ENCODE measurements at places on chromosomes 2 and 18.
A peak's percentile ranks its signal among the peaks of the same experiment; 100 is the strongest.

GRCh38 chr2:109242654-109243331 is 113.8 kb downstream of the SH3RF3 start:
- no peak for DNase-seq

DNA sequence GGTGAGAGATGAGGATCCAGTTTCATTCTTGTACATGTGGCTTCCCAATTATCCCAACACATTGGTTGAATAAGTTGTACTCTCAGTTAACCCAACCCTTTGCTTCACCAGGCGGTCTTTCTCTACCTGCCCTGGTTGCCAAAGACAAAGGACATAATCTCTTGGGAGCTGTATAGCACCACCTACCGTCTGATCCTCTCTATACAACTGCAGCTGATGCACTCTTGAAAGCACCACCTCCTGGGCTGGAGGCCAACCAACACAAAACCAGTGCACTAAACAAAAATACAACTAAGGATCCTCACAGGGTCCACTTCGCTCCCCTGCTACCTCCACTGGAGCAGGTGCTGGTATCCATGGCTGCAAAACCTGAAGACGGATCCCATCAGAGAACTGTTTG is 473.6 kb upstream of the NRXN1 start:
- no peak for DNase-seq

DNA sequence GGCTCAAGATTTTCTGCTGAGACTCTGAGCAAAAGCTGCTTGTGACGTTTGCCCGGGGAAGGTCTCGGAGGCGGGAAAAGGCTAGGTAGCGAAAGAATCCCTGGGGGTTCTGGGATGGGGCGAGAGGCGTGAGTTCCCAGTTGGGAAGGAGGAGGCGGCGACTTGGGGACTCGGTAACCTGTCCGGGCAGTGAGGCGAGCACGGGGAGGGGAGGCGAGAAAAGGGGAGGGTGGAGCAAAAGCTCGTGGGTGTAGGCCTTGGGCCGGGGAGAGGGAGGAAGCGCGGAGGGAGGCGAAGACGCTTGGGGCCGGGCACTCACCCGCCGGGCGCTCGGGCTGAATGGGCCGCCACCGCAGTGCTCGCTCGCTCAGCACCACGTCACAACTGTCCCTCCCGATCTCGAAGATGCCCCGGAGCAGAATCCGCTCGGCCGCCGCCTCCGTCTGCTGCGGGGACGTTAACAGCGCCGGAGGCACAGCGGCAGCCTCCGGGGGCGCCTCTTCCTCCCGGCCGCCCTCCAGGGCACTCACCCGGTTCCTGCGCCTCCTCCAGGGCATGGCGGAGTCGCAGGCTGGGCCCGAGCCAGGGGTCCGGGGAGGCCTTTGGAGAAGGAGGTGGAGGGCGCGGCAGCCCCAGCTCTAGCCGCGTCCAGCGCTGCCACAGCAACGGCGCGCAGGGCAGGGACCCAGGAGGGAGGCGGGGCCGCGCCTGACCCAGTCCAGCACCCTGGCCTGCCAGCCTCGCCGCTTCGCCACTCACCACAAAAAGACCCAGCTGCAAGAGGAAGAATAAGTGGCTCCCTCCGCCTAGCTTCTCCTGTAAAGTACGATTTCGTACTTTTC is at the start of gene CERKL:
TSS of gene CERKL (minus strand) at position 656 of the 842 bp plus-strand sequence. CDS start at position 557, 99 bp downstream.
- DNase-seq = peak; percentile 21

- DNase-seq = no peak
These were observed 195.7 kb upstream of the TMEFF2 start for GRCh38 chr2:192390401-192390800.

GRCh38 chr2:86072271-86072858 is 33.3 kb downstream of the POLR1A start:
- DNase-seq = peak; percentile 81

GRCh38 chr2:218040883-218041282 is 28.2 kb upstream of the RUFY4 start:
- no peak for DNase-seq

DNA sequence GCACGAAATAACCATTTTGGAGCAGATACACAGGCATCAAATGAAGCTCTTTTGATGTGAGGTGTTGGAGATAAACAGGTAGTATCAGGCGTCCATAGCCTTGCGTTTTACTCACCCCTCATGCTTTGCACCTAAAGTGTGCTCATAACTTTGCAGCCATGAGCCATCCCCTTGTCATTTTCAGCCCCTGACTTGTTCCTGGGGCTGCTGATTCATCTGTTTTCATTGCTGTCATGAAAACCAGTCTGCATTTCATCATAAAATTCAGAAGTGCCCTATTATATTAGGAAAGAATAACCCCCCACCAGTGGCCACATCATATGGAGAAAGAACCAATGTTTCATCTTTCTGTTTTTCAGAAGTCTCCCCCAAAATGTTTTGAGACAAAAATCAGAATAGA is 329.7 kb upstream of the NRP2 start:
- no peak for DNase-seq

- DNase-seq = no peak
These were observed 1089.3 kb upstream of the CELF4 start for GRCh38 chr18:38654946-38655345.

DNA sequence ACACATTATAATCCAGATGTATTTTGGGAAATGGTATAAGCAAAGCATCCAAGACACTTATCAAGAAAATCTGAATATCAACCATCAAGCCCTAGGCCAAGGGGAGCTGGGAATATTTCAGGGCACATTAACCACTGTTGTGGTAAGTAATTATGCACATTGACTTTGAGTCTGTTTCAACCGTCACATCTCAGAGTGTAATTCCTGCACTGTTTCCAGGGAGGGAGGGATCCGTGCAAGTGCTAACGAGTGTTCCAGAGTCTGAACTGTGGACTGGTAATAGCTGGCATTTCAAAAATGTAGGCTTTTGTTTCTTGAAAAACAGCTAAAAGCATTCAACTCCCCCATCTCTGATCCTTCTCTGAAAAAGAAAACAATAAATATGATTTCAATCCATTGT is 681.6 kb downstream of the BCL11A start:
- no peak for DNase-seq

GRCh38 chr2:223944703-223945531 is at the start of gene WDFY1:
Gene WDFY1, minus strand, starts transcription at chr2:223945335. Its CDS starts 51 bp downstream, at chr2:223945284.
- peak; percentile 79 for DNase-seq

- no peak for DNase-seq
These were observed 81.1 kb upstream of the NYAP2 start for GRCh38 chr2:225318440-225318839.

DNA sequence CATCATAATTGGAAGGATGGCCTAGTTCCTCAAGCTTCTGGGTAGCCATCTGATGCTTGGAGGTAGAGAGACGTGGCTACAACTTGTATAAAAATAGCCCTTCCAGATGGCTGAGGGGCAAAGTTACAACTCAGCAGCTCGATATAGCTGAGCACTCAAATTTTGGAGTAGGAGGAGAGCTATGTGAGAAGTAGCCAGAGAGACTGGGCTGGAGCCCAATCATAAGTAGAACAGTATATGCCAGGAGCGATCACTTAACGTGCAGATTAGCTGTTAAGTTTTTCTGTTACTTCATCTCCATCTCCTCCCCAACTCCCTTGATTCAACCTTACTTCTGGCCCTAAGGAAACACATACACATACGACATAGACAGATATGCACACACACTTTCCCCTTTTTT is 28.8 kb downstream of the CNRIP1 start:
- no peak for DNase-seq

GRCh38 chr2:11669454-11670291 is at the start of gene NTSR2:
Gene NTSR2, minus strand, starts transcription at chr2:11670195. Its CDS starts 66 bp downstream, at chr2:11670129.
- DNase-seq = no peak

- DNase-seq = peak; percentile 42
These were observed 119.3 kb upstream of the RBBP8 start for GRCh38 chr18:22813648-22814328.

GRCh38 chr2:74385396-74385795 is 5.3 kb upstream of the DCTN1 start:
- DNase-seq = peak; percentile 73

- peak; percentile 65 for DNase-seq
These were observed at the start of gene CDCA7 for GRCh38 chr2:173354582-173355131. Gene CDCA7, plus strand, starts transcription at chr2:173354872. Its CDS starts 92 bp downstream, at chr2:173354964.

DNA sequence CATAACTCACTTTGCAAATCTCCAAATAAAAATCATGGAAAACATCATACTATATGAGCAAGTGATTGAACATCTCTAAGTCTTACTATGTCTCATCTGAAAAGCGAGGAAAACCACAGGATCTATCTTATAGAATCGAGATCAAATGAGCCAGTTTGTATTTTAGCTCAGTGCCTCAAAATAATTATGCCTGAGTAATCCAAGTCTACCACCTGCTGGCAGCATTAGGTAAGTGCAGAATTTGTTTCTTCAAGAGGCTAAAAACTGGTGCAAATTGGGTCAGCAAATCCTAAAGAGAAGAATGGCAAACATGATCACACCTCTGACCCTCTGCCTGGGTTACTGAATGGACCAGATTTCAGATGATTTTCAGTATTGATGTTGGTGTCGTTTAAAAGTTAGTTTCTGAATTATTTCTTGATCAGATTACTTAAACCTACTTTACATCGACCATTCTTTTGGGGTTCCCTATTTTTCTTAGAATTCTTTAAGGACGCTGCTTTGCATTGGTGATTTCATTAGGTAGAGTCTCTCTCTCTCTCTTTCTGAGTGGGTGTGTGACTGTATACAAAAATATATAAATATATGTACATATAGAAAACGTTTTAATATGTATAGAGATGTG is 12.7 kb upstream of the FHOD3 start:
- peak; percentile 51 for DNase-seq

GRCh38 chr2:217742841-217743240 is 260.0 kb downstream of the TNS1 start:
- peak; percentile 95 for DNase-seq

GRCh38 chr2:100036026-100036425 is 106.4 kb downstream of the AFF3 start:
- no peak for DNase-seq

DNA sequence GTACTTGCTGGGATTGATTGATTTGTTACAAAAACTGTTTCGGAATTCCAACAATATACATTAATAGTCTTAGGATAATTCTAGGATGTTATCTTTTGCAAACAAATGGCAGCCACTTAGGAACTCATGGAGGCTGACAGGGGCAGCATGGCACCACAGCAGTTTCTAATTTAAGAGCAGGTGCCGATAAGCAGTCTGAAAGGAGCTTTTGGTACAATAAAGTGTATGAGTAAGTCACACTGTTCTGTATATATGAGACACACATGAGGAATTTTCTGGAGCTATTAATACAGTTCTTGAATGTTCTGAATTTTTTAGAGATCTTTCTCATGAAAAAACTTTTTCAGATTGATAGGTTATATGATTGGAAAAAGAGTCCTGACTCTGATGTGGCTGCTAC is 52.2 kb downstream of the EIF5B start:
- DNase-seq = no peak

DNA sequence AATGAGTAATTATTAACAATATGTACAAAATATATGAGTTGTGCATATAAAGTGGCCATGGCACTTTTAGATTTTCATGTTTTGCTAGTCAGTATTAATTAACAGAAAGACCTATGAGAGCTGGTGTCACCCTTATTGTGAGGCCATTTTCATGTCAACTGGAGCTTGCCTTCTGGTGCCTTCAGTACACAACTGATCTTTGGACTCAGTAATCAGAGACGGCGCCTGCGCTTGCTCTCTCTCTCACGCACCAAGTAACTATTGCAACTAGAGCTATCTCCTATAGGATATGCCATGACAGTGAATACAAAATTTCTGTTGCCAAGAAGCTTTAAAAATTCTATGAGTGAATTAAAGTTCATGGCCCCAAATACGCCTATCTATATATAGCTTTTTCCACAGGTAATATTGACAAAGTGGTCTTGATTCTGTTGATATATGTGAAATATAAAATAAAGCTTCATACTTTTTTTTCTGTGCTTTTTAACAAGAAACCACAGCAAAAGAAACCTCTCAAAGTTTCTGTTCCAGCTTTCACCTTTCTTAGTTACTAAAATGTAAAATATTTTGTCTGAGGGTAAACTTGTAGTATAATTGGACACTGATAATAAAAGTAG is 2.9 kb downstream of the SERTAD2 start:
- no peak for DNase-seq

DNA sequence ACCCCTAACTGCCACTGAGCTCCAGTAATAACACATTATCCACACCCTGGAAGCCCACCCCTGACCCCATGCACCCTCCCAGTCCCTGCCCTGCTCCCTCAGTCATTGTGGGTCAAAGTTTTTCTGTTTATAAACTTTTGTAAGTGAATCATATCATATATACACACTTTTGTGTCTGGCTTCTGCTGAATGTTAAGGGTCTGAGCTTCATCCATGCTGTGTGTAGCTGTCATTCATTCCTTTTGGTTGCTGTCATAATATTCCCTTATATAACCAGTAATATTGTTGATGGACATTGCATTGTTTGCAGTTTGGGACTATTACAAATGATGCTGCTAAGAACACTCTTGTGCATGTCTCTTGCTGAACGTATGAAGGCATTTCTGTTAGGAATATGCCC is 14.5 kb downstream of the CNNM4 start:
- no peak for DNase-seq

- no peak for DNase-seq
These were observed 123.4 kb downstream of the ANKRD30BL start for GRCh38 chr2:132038179-132038882.

- no peak for DNase-seq
These were observed 175.8 kb downstream of the CBLN2 start for GRCh38 chr18:72368308-72368707.

- no peak for DNase-seq
These were observed 163.4 kb downstream of the TMEM163 start for GRCh38 chr2:134555411-134555810.
